ENCODE measurements at places on chromosomes 4 and X. TPM values are rescaled to one million over a fixed set of nuclear protein-coding genes. Genes with fewer than 3 reads are reported as not detected.

GNL3L gene
- total RNA-seq = 38.0 TPM

FAM47E gene
- 10.6 TPM for total RNA-seq

SLC34A2 gene
- total RNA-seq = 88.3 TPM

OPRPN gene
- not detected for total RNA-seq

TRAM1L1 gene
- total RNA-seq = 5.1 TPM

GRCh38 chr4:8274765-8275547, 5.4 kb downstream of the HTRA3 start:
- H3K36me3 ChIP-seq = no peaks in the 10 kb centered on the region
- no peak overlapping the region for H3K4me3 ChIP-seq
- DNase-seq = peak; percentile 75
- H3K27me3 ChIP-seq = no peaks in the 10 kb centered on the region
- H3K4me1 ChIP-seq = peaks cover 18% of the 10 kb centered on the region
- no peak overlapping the region for H3K27ac ChIP-seq

DNA sequence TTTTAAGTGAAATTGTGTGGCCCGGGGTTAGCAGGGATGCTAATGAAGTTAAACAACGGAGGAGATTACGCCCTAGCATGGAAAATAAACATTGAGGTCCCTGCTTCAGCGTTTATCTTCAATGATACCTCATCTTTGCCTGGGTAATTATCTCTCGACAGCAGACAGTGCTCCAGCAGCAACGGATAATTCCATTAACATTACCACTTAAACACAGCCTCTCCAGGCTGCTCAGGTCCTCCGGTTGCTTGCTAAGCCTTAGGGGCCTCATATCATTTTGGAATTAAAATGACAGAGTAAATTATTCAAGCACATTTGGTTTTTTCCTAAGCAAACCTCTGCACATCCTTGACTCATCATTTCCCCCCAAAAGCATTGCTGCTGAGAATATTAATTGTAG, 281.5 kb upstream of the KLF3 start:
- H3K27me3 ChIP-seq = no peaks in the 10 kb centered on the region
- H3K4me1 ChIP-seq = peaks cover 26% of the 10 kb centered on the region
- H3K4me3 ChIP-seq = no peak overlapping the region
- DNase-seq = no peak
- H3K27ac ChIP-seq = no peak overlapping the region

GRCh38 chr4:79325864-79326328, at the start of gene NAA11:
Gene NAA11, minus strand, starts transcription at chr4:79326061. Its CDS starts 184 bp downstream, at chr4:79325877.
- H3K4me3 ChIP-seq = no peak within 1 kb of the TSS
- H3K27ac ChIP-seq = no peak within 1 kb of the TSS
- H3K27me3 ChIP-seq = no peaks in the 10 kb centered on the region
- no peak for DNase-seq
- no peaks in the 10 kb centered on the region for H3K36me3 ChIP-seq

GRCh38 chr4:149708513-149709130, 107.0 kb downstream of the IQCM start:
- no peaks in the 10 kb centered on the region for H3K27me3 ChIP-seq
- no peak overlapping the region for H3K4me3 ChIP-seq
- no peaks in the 10 kb centered on the region for H3K4me1 ChIP-seq
- H3K36me3 ChIP-seq = no peaks in the 10 kb centered on the region
- no peak for DNase-seq

GRCh38 chr4:165828928-165829327, 44.1 kb upstream of the TLL1 start:
- no peak overlapping the region for H3K4me3 ChIP-seq
- H3K4me1 ChIP-seq = no peaks in the 10 kb centered on the region
- no peak overlapping the region for H3K27ac ChIP-seq
- H3K27me3 ChIP-seq = no peaks in the 10 kb centered on the region
- DNase-seq = no peak

Data from thyroid gland (tissue), 4 donors.